Common myeloid progenitor, CD34-positive (primary cell): ENCODE measurements at places on chromosomes 3 and 15.
A peak's percentile ranks its signal among the peaks of the same experiment; 100 is the strongest.

DNA sequence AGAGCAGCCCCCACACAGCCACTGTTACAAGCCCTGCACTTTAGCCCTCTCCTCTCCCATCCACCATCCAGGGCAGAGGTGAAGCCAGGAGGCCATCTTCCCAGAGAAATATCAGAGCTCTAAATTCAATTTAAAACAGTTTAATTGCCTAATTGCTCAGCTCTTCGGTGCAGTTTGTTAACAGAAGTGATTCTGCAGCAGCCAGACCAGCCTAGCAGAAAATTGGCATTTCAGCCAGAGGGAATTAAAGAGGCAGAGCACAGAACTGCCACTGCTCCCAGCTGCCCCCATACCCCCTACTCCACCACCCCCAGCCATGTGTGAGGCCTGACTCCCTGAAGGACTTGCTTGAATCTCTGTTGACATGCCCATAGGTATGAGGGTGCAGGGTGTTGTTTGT is 38.5 kb downstream of the TPRA1 start:
- DNase-seq, result no peak

DNA sequence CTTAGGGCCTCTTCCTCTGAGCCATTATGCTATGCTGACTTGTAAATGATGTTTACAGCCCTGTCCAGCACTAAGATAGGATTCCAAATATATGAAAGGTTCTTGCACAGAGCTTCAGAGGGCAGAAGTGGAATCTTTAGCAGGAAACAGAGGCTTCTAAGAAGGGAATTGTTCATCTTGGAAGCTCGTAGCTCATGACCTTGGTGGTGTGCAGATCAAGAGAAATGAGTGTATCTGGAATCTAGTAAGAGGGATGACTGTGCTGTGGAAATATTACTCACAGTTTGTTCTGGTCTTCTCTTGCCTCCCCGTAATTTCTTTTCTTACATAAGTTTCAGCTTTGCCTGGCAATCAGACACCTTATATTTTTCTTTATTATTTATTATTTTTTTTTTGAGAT is 175.8 kb downstream of the SPATA16 start:
- DNase-seq, result no peak

GRCh38 chr3:135199137-135199536 is 404.1 kb downstream of the EPHB1 start:
- no peak for DNase-seq

DNA sequence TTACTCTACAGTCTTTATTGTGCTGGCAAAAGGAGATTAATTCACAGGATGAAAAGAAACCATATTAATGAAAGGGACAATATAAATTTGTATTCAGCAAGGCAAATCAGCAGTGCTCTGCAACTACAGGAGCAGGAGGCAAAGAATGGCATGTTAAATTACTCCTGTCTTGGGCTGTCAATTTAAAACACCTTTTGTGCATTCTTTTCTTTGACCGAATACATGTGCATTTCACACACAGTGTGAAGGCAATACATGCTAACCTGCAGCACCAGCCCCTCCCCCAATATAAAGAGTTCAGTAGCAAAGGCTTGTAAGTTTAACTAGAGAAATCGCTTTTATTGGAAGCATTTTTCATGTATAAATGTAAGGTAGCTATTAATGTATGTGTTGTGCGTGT is 275.2 kb upstream of the TOPAZ1 start:
- DNase-seq, result no peak

DNA sequence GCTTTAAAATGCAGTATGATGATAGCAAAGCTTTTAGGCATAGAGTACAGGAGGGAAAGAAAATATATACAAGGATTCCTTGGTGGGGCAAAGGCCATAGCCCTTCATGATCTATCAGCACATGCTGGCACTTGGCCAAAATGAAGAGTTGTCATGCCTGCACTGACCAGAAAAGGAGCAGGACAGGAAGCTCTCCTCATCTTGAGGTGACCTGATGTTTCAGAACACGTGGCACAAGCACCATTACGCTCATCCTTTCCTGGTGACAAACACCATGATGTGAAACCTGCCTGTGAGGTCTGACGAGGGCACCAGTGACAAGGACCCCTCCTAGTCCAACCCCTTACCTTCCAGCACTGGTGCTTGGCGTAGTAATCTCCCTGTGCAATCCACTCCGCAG is 77.9 kb upstream of the DCLK3 start:
- no peak for DNase-seq

DNA sequence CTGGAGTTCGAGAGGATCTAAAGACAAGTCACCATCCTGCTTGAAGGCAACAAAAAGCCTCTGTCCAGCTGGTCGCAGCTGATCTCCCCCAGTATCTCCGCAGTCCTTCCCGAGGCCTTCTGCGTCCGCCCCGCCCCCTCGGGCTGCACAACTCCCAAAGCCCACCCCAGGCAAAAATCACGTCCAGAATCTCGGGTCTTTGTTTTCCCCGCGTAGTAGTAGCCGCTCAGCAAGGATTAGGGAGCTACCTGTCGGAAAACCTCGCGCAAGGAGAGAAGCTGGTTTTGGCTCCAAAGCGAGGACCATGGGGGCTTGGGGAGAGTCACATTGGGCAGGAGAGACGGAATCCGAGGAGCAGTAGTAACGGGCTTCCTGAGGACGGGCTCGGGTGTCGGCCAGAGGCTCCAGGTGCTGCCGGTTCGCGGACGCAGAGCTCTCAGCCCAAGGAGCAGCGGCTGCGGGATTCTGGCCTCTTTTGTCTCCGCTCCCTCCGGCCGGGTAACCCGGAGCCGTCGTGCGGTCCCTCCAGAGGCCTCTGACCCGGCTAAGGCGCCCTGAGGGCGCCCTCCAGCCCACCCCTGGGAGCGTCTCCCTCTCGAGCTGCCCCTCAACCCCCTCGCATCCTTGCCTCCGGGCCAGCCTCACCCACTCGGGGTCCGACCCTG is 401 bp downstream of the ZSCAN29 start:
- peak; percentile 13 for DNase-seq

DNA sequence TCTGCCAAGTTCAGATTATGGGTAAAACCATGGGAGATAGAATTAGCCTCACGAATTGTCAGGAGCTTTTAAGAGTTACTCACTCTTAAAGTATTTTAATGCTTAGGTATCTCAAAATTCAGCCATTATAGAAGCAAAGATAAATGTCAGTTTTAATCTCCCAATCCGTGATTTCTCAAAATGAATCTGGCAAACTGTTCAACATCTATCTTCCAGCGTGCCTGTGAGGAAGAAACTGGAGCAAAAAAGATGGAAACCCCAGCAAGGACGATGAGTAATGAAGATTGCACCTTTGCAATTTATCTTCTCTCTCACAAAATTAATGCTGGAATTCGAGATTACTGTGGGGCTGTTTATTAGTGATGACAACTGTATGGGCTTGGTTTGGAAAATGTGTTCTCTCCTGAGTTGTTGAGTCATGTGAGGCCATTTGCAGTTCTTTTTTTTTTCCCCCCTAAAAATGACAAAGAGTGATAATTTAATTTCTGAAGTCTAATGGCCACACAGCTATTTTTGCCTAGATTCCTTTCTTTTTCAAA is 70.5 kb downstream of the PYDC2 start:
- DNase-seq, result no peak

GRCh38 chr3:87069971-87070370 is 79.0 kb upstream of the VGLL3 start:
- no peak for DNase-seq

DNA sequence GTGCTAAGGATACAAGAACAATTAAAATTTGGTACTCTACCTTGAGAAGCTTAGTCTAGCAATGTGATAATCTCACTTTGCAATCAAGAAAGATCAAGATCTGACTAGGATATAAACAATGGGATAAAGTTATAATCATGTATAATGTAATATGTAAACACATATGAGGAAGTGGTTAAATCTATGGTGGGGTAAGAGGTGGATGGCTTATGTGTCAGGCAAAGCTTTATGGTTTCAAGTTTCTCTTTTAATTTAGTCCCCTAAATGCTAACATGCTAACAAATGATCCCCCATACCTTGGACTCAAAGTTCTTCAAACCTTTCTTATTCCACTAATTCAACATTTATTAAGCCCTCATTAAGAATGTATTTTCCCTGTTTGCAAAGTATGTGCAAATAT is 2.5 kb downstream of the RSL24D1 start:
- DNase-seq, result peak; percentile 55

GRCh38 chr3:140205598-140205997 is 270.6 kb downstream of the CLSTN2 start:
- DNase-seq, result no peak

DNA sequence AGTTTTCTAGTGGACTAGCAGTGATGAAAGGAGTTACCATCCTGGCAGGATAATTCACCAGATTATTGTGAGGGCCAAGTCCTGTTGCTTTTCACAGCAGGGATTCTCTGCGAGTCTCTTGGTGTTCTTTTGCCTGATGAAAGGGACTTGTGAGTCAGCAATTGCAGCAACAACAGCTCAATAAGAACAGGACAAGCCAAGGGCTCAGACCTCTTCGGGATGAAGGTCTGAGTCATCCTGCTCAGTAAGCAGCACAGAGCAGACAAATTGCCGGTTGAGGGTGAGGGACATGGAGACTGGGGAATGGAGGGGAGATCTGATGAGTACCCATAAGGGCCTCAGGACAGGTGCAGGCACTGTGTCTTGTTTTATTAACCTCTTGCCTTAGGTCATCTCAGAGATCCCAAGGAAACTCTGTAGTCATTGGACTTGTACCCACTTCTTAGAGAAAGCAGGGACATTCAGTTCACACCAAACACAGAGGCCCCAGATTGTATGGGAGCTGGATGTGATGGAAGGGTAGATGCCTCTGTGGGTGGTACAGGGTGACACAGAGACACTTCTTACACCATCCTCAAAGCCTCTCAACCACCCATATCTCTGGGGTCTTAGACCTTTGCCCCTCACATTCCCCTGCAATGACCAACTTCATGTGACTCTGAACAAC is 173.8 kb upstream of the TLE3 start:
- peak; percentile 51 for DNase-seq

DNA sequence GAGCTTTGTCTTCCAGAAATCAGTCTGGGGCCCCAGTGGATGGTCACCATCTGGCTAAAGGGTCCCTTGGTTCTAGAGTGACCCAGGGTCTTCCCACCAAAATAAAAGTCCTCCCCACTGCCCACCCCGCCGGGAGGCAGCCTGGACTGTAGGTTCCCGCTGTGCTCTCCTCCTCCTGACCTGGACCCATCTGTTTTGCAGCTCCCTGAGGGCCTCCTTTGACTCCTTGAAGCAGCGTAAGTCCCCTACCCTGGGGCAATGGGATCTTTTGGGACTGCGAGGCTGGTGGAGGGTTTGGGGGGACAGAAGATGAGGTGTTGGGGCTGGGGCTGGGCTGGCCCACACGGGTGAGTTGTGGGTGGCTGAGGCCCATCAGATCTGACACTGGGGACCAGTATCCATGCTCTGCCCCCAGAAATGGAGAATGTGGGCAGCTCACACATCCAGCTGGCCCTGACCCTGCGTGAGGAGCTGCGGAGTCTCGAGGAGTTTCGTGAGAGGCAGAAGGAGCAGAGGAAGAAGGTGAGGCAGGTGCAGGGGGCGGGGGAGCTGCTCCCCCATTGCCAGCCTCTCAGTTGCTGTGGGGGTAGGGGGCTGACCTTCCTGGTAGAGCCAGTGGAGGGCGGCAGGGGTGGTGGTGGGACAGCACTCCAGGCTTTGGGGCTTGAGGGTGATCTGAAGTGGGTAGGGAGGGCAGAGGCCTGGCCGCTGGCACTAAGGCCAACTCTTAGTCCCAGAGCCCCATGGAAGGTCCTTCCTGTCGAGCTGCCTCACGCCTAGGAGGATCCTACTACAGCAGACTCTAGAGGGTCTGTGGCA is 30.4 kb downstream of the PSTPIP1 start:
- no peak for DNase-seq

GRCh38 chr3:169453256-169454059 is 210.1 kb downstream of the MECOM start:
- peak; percentile 27 for DNase-seq

DNA sequence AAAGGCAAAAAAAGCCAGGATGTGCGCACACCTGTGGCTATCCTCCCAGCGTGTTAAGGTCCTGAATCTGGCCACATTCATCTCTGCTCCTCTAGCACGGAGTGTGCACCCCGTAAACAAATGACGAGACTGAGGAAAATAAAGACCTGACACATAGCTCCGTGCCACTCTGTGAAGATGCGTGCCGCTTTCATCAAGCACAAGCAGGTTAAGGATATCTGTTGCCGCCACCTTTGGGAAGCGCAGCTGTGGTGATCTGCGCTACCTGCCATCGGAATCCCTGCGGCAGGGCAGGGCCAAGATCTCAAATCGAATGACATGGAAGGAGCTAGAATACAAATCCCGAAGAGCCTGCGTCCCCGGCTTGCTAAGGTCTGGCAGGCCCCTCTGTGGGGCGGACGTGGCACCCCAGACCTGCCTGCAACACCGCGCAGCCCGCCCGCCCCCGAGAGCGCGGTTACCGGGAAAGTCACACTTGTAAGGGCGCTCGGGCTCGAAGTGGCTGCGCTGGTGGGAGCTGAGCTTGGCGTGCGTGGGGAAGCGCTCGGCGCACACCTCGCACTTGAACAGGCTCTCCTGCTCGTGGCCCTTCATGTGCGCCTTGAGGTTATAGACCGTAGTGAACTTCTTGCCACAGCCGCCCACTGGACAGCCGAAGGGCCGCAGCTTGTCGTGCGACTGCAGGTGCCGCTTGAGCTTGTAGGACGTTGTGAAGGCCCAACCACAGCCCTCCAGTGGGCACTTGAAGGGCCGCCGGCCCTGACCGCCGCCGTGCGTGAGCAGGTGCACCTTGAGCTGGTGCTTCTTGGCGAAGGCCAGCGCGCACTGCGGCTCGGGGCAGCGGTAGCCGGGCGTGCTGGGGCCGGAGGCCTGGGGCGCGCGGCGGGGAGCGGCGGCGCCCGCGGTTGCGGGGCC is 936 bp downstream of the ZXDC start:
- peak; percentile 25 for DNase-seq

GRCh38 chr15:61479613-61480012 is 250.5 kb upstream of the RORA start:
- no peak for DNase-seq

- no peak for DNase-seq
These were observed 7.3 kb downstream of the ILDR1 start for GRCh38 chr3:122014741-122015140.

DNA sequence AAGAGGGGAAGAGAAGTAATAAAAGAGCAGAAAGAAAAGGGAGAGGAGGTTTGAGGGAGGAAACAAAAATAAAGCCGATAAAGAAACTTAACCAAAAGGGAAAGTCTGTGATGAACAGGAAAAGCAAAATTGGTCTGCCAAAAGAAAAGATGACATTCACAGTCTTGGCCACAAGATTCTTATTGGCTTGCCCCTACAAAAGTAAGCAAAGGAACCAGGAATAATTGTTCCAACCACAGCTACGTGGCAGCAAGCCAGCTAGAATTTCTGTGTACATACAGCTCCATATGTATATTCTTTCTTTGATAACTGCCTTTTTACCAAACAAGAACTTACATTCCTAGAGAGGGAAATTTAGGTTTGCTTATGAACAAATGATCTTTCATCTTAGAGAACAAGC is 79.6 kb downstream of the MLH1 start:
- DNase-seq, result peak; percentile 71

GRCh38 chr3:49469037-49469935 is 781 bp upstream of the DAG1 start:
- DNase-seq, result no peak

GRCh38 chr3:187519428-187519890 is 150.7 kb downstream of the SST start:
- no peak for DNase-seq
